Activated naive CD4-positive, alpha-beta T cell (primary cell): ENCODE measurements at places on chromosomes 1 and 21.

- DNase-seq = no peak
These were observed 1.4 kb upstream of the SPATA1 start for GRCh38 chr1:84504580-84505492.

GRCh38 chr1:237712082-237712481 is 178.6 kb downstream of the ZP4 start:
- DNase-seq = no peak

- DNase-seq = no peak
These were observed 848 bp upstream of the APOBEC4 start for GRCh38 chr1:183653876-183654451.

DNA sequence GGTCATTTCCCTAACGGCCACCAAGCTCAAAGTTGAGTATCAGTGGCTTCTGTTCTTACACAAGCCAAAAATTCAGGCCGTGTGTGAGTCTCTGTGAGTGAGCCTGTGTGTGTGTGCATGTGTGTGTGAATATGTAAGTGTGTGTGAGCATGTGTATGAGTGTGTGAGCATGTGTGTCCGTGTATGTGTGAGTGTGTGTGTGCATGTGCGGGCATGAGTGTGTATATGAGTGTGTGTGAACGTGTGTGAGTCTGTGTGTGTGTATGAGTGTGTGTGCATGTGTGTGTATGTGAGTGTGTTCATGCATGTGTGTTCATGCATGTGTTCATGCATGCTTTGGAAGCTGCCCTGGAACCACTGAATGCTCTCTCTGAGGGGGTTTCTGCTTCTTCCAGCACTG is 105.7 kb downstream of the AJAP1 start:
- no peak for DNase-seq

- no peak for DNase-seq
These were observed 120.9 kb upstream of the MAGI3 start for GRCh38 chr1:113269168-113269963.

DNA sequence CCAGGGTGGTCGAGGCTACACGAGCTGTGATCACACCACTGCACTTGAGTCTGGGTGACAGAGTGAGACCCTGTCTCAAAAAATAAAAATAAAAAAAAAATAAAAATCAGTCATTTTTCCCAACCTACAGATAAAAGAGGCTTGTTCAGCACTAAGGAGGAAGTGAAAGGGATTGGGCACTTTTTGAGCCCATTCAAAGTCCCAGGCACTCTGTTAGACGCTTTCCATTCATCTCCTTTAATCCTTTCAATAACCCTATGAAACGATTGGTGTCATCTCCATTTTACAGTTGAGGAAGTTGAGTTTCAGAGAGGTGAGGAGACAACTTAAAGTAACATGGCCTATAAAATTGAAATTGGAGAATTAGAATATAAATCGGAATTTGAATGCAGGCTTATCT is 10.4 kb upstream of the AGO4 start:
- DNase-seq = no peak

GRCh38 chr1:167404908-167405307 is 113.4 kb downstream of the CD247 start:
- DNase-seq = no peak

DNA sequence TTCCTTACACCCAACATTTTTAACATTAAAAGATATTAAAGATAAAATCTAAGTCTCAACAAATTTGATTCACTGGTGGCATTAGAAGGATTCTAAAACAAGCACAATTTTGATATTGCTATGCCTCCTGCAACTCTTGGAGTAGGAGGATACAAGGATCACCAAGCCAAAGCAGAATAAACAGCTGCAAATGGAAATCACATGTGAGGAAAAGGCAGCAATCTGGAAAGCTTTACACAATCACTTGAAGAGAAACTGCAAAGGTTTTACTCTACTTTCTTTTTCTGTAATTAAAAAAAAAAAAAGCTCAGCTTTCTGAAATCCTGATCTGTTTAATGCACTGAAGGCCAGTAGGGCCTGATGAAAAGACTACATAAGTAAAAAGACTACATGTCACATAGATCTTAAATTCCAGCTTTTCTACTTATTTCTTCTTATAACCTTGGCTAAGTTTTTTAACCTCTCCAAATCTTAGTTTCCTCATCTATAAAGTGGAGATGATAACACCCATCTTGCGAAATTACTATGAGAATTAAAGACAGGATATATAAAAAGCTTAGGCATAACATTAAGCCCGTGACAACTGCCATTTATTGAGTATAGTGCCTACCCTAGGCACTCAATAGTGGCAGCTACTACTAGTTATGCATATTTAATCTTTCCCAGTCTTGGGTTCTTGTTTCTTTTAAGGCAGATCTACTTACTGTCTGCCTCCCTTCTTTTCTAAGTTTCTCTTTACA is 73.5 kb downstream of the EPS15 start:
- no peak for DNase-seq
